RCC 7860 (cell line): ENCODE measurements at places on chromosomes 1 and 21.

DNA sequence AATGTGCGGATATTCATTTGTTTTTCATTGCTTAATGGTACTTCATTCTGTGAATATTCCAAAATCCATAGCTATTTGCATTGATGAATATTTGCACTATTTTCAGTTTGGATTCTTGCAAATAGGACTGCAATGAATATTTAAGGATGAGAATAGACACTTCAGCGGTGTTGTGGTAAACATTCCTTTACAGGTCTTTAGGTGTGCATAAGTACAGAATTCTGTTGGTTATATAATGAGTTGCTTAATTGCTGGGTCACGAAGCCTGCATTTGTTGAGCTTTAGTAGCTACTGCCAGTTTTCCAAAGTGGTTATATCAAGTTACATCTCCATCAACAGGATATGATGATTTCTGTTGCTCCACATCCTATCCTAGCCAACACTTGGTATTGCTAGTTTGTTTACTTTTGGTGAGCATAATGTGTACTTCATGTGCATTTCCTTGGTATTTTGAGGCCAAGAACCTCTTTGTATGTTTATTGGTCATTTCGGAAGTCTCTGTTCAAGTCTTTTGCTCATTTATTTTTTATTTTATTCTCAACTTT is 64.2 kb upstream of the CYYR1 start:
- DNase-seq = no peak

- no peak for DNase-seq
Observed at GRCh38 chr1:214330222-214330621, 49.3 kb downstream of the SMYD2 start.

DNA sequence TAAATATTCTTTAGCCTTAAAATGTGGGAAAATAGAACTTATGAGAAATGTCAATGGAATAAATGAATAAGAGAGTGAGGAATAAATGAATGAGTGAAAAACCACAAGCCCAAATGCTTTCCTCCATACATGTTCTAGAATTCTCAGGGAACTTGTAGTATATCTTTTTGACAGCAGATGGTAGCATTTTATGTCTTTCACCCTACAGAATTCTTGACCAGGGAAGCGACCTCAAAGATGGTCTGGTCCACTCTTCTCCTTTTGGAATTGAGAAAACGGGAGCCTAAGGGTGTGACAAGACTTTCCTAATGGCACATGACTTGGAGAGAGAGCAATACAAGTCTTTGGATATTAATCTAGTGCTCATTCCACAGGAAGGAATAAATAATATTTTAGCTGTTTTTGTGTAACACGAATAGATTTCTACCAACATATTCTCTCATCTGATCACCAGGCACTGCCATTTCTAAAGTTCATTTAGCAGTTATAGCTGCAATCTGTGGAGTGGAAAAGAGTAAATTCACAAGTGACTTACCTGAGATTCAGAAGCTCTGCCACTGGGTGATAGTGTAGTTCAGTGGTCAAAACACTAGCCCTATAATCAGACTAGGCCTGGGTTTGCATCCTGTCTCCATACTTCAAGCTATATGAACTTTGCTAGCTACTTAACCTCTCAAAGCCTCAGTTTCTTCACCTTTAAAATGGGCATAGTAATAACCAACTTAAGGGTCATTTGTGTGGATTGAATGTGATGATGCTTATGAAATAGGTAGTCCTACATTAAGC is 15.0 kb upstream of the F5 start:
- DNase-seq = peak; percentile 34

DNA sequence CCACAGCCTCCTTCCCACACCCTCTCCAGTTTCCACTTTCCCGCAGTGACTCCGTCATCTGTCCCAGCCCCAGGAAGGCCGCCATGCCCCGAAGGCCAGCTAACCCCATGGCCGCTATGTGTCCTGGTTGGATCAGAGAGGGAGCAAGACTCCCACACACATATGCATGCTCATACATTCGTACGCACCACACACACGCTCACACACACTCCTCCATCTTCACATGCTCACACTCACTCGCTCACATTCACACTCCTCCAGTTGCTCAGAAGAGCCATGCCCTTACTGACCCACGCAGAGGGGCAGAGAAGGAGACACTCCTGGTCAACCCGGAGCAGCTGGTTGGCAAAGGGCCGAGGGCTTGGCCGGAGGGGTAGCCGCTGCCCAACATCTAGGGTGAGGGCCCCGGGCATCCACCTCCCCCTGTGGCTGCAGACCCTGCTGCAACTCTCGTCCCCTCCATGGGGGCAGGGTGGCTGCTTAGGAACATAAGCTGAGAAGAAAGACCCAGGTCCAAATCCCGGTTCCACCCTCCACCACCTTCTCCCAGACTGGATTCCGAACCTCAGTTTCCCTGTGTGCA is 122.3 kb upstream of the SLC25A33 start:
- DNase-seq = no peak

- no peak for DNase-seq
Observed at GRCh38 chr21:24294171-24294570, 1313.1 kb downstream of the MRPL39 start.

- DNase-seq = peak; percentile 55
Observed at GRCh38 chr1:198253668-198254067, 96.9 kb downstream of the NEK7 start.

GRCh38 chr1:228963795-228964177 is 228.5 kb downstream of the RHOU start:
- no peak for DNase-seq

DNA sequence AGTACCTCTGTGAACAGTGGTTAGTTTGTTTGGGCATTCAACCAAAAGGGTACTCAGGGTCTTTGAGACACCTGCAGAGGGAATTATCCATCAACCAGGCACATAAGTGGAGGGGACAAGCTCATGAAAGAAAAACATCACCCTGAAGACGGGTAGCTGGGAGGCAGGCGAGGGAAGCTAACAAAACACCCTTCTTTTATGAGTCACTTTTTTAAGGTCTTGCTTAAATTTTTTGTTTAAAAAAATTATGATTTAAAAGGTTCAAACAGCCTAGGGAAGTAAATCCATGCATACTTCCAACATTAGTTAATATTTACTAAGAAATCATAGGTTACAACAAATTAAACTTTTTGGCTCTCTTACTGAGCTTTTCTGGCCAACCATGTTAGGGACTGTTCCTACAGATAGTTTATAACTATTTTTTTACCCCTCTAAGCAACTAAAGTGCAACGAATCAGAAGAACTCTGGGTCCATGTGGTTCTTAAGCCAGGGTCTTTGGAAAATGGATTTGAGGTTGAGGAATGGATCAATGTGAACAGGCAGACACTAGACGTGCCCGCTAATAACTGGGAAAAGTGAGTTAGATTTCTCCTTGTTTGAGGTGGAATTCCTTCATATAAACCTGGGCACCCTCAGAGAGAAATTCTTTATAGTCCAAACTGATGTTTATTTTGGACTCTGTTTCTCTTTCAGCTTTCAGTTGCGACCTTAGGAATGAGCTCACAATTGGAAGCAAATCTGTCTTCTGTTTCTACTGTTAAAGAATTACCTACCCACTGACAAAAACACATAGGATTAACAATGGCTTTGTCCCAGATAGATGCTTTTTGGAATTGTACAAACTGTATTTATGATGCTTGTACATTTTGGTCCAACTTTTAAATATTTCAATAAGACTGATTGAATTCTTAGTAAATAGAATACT is 123.0 kb downstream of the LYPLAL1 start:
- no peak for DNase-seq
